Stimulated activated CD4-positive, alpha-beta T cell treated with anti-CD3 and anti-CD28 coated beads, Interleukin-4, amount 100 ng/mL, for 4 hours (primary cell): ENCODE measurements at places on chromosomes 7 and 10.

GRCh38 chr10:116888380-116889055, 39.2 kb downstream of the ENO4 start:
- no peak for DNase-seq

- DNase-seq: no peak
These were observed 49.1 kb downstream of the DOCK4 start for GRCh38 chr7:112157072-112157471.

GRCh38 chr7:1367501-1368183, 91.6 kb downstream of the MICALL2 start:
- no peak for DNase-seq

DNA sequence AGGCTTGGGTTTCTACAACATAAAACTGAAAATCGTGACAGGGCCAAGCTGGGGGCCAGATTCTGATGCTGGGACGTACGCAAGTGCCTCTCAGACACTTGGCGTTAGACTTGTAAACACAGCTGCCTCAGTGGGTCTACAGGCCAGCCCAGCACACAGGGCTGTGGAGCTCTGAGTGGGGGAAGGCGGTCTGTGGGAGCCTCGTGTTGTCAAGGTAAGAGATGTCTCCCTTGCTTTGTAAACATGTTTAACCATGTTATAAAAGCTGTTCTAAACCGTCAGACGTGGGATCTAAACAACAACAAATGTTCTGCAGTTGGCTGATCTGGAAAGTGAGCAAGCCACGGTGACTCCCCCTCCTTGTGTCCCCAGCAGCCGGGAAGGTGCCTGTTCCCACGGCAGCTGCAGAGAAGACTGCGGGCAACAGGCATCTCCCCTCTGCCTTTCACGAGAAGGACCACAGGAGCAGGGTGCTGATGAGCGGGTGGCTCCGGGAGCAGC, 67.8 kb downstream of the ZRANB1 start:
- no peak for DNase-seq

GRCh38 chr10:22754296-22754695, 39.9 kb upstream of the PIP4K2A start:
- DNase-seq: no peak

DNA sequence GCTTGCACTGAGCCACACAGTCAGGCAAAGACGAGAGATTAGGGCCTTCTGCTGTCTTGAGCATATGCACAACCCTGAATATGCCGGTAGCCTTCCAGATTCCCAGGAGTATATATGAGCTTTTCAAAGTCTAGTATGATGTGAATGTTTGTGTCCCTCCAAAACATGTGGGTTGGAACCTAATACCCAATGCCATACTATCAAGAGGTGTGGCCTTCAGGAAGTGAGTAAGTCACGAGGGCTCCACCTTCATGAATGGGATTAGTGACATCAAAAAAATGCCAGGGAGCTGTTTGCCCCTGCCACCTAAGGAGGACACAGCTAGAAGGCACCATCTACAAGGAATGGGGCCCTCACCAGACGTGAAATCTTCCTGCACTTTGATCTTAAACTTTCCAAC, 105.2 kb downstream of the CH25H start:
- DNase-seq: no peak

DNA sequence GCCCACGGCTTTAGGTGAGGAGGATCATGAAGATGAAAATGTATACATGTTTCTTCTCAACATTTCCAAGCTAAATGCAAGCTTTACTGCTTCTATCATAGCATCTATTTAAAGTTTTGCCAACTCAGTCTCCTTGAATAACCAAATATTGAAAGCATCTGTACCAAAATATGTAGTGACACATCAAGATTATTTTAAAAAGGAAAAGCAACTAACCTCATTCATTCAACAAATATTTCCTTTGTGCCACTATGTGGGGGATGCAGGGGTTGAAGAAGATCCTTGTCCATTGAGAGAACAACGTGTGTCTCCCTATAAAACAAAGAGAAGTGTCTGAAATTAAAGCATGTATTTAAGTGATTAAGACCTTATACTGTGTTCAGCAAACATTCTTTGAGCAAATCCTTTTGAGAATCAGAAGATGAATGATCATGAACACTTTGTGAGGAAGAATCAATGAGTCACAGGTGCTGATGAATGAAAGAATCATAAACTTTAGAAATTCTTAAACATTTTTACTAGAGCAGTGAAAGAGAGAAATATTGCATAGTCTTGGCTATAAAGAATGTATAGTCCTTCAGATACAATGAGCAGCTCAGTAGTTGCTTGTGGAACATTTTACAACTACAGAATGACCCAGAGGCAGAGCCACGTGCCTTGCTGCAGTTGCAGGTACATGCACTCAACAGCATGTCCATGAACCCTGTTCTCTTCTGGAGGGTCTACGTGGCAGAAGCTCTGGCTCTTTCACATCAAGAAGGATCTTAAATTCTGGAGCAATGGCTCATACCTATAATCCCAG, 13.9 kb downstream of the TAS2R60 start:
- no peak for DNase-seq

DNA sequence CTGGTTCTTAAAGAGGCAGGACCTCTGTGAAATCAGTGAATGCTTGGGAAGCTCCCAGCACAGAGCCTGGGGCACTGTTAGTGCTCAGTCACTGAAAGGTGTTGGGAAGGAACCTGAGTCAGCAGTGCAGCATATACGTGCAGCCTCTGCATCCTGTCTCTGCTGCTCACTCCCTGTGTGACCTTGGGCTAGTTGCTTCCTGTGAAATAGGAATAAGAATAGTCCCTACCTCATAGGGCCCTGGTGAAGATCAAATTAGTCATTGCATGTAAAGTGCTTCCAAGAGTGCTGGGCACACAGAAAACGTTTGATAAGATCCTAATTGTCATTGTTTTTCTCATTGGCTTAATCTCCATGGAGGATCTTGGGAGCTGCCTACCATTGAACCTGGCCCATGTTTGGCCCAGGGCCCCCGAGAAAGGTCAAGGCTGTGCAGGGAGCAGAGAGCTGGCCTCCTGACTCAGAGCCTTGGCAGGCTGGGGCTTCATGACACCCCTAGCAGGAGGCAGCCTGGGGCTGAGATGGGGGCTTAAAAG, 73.3 kb upstream of the COL13A1 start:
- no peak for DNase-seq

DNA sequence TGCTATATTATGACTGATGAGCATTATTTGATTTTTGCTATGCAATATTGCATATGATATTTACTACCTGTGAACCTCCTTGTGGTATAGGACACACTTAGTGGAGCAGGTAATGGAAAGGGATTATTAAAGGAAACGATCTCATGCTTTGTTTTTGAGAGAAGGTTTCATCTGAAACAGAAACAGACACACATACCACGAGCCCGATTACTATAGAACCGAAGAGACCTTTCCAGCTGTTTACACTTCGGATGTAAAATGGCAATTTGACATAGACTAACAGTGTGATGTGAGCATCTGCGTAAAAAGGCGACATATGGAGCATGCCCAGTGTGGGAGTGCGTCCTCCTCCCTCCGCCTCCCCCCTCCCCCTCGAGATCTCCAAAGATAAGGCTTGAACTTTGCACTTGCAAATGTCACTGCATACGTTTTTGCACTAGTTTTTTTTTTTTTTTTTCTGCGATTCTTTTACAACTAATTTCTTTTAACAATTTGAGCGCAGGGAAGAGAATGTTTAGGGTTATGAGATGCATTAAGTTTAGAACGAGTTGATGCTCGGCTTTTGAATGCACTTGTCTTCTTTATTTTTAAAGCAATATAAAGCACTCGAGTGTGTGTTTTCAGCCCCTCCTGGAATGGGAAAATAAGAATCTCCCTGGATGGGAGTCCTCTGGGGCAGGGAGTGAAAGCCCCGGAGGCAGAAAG, 251.0 kb downstream of the NSUN6 start:
- DNase-seq: no peak

GRCh38 chr10:8053446-8054243, 843 bp upstream of the GATA3 start:
- peak; percentile 99 for DNase-seq

DNA sequence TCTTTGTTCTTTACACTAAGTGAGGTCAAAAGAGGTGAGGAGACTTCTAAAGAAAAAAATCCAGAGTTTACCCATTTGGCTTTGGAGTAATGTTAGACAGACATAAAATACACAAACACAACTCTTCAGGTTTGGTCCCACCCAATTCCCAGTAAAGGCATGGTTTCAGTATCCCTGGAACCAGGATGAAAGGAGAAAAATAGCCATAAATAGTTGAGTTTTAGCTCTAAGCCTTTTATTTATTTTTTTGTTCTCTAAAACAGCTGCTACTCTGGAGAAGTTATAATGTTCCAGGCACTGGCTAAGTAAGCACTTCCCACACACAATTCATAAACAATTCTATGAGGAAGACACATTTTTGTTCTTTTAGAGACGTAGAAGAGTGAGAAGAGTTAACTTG, 4.0 kb downstream of the ABCB1 start:
- no peak for DNase-seq

- no peak for DNase-seq
These were observed 442 bp downstream of the STYXL1 start for GRCh38 chr7:76047305-76047810.

GRCh38 chr7:53420550-53420949, 385.1 kb downstream of the POM121L12 start:
- DNase-seq: no peak

DNA sequence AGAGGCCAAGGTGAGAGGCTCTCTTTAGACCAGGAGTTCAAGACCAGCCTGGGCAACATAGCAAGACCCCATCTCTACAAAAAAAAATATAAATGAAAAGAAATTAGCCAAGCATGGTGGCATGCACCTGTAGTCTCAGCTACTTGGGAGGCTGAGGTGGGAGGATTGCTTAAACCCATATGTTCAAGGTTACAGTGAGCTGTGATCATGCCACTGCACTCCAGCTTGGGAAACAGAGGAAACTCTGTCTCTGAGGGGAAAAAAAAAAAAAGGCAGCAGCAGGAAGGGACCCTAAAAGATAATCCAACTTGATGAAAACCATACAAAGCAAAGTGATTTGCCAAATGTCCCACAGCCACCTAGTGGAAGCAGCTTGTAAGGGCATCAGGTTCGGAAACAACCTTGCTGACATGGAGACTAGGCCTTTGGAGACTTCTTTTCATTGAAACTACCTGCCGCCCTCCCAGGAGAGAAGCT, 15.6 kb upstream of the PBLD start:
- DNase-seq: peak; percentile 15

DNA sequence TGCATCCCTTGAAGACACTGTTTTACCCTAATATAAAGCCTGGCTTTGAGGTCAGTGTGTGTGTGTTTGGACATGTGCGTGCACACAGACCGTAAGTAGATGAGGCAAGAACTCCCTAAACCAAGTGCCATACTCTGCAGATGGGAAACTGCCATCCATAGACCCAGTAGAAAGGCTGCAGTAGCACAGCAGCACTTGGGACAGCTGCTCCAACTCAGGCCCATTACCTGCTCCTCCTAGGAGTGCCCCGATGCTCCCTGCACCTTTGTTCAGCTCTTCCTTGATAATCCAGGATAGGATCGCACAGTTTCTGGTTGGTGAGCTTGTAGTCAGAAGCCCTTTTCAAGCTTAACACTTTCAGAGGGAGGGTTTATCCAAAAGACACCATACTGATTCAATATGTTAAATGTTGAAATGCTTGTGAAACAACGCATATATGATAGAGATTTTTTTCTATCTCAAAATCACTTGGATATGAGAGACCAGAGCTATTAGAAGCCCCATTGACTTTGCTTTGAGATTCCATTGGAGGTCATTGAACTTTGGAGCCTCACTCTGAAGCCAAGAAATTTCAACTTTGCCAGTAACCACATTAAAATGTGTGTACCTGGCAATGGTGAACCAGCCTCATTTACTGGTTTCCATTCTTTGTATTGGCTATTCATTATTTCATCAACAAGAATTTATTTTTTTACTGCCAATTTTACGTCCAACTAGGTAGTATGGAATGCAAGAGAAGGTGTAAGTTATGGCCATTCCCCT, 757.0 kb upstream of the GALNT17 start:
- no peak for DNase-seq

DNA sequence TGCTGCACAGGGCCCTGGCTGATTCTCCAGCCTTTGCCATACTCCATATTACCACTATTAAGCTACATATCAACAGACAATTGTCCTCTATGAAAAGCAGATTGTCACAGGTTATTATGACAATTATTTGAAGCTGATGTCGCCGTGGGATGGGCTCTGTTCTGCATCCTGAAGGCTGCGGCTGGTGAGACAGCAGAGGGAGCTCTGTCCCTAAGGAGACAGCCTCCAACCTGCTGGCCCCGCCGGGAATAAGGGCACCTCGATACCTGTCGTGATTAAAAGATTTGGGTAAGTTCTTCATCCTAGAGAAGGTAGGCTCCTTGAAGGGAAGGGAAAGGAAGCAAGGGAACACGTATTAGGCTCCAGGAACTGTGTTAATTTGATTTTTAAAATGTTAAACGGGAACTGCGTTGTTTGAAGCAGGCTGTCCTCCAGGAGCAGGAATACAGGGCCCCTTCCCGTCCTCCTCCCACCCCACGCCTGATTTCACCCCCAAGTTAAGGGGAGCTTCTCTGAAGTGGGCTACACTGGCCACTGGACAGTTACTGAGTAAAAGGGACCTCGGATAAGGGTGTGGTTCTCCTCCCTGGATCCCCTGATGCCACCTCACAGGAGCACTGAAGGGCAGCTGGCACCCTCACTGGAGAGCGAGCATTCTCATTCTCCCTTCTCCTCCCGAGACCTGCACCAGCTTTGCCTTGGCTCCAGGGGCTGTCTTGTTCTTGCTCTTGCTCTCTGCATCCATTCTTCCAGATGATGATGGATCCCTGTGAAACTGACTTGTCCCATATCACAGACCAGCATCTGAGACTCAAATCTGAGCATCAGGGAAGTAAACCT, 11.8 kb upstream of the TIAL1 start:
- DNase-seq: peak; percentile 22

DNA sequence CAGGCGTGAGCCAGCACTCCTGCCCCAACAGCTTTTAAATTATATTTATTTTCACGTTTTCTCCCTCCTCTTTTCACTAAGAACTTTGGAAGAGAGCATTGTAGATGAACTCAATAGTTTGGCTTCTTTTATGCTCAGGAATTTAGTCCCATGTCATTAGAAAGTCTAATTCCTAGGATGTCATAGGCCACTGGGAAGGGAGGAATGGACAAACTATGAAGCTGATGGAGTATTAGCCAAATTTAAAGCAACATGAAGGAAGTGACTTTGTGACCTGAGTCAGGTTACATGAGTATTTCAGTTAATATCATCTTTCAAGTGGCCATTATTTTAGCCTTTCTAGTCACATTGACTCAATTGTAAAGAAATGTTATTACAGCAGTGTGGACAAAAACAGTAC, 18.0 kb upstream of the OPN4 start:
- no peak for DNase-seq

DNA sequence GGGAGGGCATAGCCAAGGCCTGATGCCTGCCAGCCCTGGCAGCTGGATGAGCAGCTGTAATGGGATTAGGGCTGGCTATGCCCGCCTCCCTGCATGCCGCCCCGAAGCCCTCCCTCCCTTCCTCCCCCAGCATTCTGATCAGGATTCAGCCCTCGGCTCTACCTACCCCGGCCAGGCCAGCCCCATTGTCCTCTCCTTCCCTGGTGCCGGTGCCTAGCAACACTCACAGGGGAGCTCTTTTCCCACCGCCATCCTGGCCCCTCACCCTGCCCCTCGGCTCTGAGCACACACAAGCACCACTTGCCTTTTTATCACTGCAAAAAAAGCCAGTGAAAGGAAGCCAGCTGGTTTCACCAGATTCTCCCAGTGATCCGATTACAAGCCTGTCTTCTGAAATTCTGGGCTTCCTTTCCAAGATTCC, 9.0 kb upstream of the ADCYAP1R1 start:
- no peak for DNase-seq

- no peak for DNase-seq
These were observed 80.7 kb downstream of the FZD1 start for GRCh38 chr7:91344911-91345310.

GRCh38 chr7:34138483-34138882, 233.1 kb downstream of the BMPER start:
- no peak for DNase-seq

GRCh38 chr7:55044791-55045190, 26.0 kb downstream of the EGFR start:
- no peak for DNase-seq
